ENCODE measurements at places on chromosomes 1 and 21. TPM values are rescaled to one million over a fixed set of nuclear protein-coding genes. Genes with fewer than 3 reads are reported as not detected.
A peak's percentile ranks its signal among the peaks of the same experiment; 100 is the strongest.

DNA sequence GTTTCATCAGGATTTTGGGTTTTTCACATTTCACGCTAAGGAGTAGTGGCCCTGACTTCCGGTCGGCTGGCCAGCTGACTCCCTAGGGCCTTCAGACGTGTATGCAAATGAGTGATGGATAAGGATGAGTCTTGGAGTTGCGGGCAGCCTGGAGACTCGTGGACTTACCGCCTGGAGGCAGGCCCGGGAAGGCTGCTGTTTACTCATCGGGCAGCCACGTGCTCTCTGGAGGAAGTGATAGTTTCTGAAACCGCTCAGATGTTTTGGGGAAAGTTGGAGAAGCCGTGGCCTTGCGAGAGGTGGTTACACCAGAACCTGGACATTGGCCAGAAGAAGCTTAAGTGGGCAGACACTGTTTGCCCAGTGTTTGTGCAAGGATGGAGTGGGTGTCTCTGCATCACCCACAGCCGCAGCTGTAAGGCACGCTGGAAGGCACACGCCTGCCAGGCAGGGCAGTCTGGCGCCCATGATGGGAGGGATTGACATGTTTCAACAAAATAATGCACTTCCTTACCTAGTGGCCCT is 23.1 kb upstream of the TNFRSF1B start:
- DNase-seq: no peak
- peak overlapping the region; percentile 76 for H3K27ac ChIP-seq
- H3K4me1 ChIP-seq: peaks cover 64% of the 10 kb centered on the region
- H3K27me3 ChIP-seq: no peaks in the 10 kb centered on the region

DNA sequence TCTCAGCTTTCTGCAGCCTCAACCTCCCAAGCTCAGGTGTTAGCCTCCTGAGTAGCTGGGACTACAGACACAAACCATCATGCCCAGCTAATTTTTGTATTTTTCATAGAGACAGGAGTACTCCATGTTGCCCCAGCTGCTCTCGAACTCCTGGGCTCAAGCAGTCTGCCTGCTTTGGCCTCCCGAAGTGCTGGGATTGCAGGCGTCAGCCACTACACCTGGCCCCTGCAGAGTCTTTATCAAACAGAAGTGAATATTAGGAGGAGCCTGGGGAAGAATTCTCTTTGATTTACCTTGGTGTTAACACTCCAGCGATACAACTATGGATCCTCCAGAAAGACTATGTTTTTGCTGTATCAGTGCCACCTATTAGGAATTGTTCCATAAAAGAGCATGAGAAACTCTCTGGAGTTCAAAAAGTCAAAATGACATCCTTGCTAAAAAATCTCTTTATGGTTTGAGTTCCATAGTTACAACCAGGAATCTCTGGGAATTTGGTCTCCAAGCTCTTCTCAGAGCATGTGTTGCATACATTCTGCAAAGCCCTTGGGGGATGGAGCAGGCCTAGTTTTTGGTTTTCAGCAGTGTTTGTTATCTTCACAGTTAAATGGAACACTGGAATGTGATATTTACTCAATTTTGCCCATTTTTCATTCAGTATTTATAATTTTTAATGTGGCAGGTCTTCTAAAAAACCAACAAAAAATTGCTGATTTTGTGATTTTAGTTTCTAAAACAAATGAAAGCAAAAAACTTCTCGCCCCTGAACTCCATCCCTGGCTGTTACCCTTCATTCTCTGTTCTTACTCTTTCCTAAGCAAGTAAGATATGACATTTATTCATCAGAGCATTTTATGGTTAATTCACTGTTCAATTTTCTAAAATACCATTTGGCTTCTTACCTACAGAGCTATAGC is 77.3 kb downstream of the OLFML2B start:
- no peaks in the 10 kb centered on the region for H3K4me1 ChIP-seq
- no peaks in the 10 kb centered on the region for H3K27me3 ChIP-seq
- DNase-seq: no peak
- H3K4me3 ChIP-seq: no peak overlapping the region

GRCh38 chr1:74650561-74650960 is 23.0 kb downstream of the ERICH3 start:
- DNase-seq: no peak
- no peaks in the 10 kb centered on the region for H3K36me3 ChIP-seq
- H3K4me1 ChIP-seq: peaks cover 5% of the 10 kb centered on the region
- no peak overlapping the region for H3K4me3 ChIP-seq

- no peak overlapping the region for H3K4me3 ChIP-seq
- peak; percentile 63 for DNase-seq
- H3K27ac ChIP-seq: no peak overlapping the region
Measured at GRCh38 chr1:111399792-111400610, 27.5 kb downstream of the OVGP1 start.

GRCh38 chr1:162627662-162628296 is 4.5 kb upstream of the DDR2 start:
- H3K36me3 ChIP-seq: no peaks in the 10 kb centered on the region
- no peak for DNase-seq
- H3K4me3 ChIP-seq: no peak overlapping the region
- H3K27me3 ChIP-seq: peaks cover 5% of the 10 kb centered on the region

DNA sequence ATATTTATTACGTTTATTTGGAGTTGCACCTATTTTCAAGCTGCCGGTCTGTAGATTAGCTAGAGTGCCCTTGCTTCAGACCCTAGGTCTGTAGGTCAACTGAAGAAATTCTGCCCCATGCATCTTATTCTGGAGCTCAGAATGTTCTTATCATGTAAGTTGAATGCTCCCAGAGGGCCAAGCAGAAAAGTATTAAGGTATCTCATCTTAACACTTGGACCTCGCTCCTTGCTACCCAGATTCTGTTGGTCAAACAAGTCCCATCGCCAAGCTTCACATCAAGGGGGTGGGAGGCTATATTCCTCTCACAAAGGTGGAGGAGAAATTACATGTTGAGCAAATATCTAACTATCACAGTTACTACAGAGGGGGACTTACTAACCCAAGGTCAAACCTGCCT is 187.7 kb downstream of the C1orf94 start:
- no peak overlapping the region for H3K27ac ChIP-seq
- H3K4me3 ChIP-seq: no peak overlapping the region
- no peaks in the 10 kb centered on the region for H3K4me1 ChIP-seq
- no peak for DNase-seq

DNA sequence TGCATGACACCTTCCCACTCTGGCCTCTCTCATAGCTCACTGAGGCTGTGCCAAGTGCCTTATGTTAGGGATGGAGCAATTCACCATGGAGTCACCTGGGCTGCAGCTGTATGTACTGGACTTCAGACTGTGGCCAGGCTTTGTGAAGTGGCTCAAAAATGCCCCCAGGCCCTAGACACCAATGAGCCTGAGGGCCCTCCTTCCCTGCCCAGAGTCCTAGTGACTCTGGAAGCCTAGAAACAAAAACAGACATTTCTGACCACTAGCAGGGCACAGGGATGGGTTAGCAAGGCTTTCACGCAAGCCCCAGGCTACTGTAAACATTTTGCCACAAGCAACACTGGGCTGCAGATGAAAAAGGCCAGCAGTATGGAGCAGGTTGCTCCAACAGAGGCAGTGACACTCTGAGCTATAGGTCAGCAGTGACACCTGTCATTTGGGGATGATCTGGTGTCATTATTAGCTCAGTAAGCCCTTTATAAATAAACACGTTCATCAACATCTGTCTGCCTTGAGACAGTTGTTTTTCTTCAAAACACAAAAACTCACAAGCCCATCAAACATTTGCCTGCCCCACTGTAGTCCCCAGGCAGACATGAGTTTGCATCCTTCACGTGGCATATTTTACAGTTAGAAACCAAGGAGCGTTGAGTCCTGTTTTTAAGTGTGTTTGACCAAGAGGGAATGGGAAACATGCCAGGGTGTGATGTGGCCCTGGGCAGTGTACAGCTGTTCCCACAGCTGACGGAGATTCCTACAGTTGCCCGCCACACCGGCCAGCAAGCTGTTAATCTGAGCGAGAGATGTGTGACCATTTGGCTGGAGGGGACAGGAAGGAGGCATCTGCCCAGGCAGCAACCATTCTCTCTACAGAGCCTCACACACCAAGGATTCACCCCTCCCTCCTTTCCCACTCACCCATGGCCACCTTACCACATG is 66.8 kb downstream of the KCNN3 start:
- peaks cover 2% of the 10 kb centered on the region for H3K4me1 ChIP-seq
- H3K27ac ChIP-seq: no peak overlapping the region
- H3K4me3 ChIP-seq: no peak overlapping the region
- DNase-seq: no peak
- H3K27me3 ChIP-seq: peaks cover 14% of the 10 kb centered on the region

ICOSLG gene
- total RNA-seq: 1.8 TPM

KIF2C gene
- 126 TPM for total RNA-seq

RSPO1 gene
- not detected for total RNA-seq

THEM5 gene
- not detected for total RNA-seq

HMGCS2 gene
- total RNA-seq: not detected

C1orf226 gene
- not detected for total RNA-seq

FOXO6 gene
- total RNA-seq: 0.31 TPM

TNFRSF1B gene
- 274 TPM for total RNA-seq

OR2L13 gene
- total RNA-seq: not detected

LRRIQ3 gene
- total RNA-seq: 0.37 TPM

NIPAL3 gene
- 46.9 TPM for total RNA-seq
